ENCODE measurements at places on chromosomes 3 and 15. TPM values are rescaled to one million over a fixed set of nuclear protein-coding genes. Genes with fewer than 3 reads are reported as not detected.
A peak's percentile ranks its signal among the peaks of the same experiment; 100 is the strongest.

DNA sequence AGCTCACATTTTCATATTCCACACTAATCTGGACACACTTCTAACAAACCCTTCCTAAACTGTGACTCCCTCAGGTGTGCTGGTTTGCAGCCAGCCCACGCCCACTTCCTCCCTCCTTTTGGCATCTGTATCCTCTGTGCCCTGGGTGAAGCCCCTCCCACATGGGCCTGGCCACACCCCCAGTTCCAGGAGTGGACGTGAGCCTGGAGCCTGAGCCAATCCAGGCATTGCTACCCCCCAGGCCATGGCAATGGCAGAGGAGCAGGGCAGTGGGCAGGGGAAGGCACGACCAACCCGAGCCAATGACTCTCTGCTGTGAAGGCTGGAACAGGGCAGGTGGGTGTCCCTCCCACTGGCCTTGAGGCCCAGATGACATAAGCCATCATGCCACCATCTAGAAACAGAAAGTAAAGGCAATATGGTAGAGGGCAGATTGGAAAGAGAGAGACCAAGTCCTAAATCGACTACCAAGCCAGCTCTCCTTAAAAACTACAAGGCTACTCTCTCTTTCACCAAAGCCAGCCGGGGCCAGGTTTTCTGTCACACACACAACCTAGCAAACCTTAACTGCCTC lies 18.6 kb downstream of the FAM174B start:
- H3K36me3 ChIP-seq, result no peaks in the 10 kb centered on the region
- H3K27me3 ChIP-seq, result no peaks in the 10 kb centered on the region
- H3K4me3 ChIP-seq, result no peak overlapping the region
- no peaks in the 10 kb centered on the region for H3K4me1 ChIP-seq
- no peak for DNase-seq

GRCh38 chr3:133451309-133451708 lies 51.5 kb downstream of the BFSP2 start:
- no peaks in the 10 kb centered on the region for H3K36me3 ChIP-seq
- H3K27ac ChIP-seq, result no peak overlapping the region
- no peak for DNase-seq
- H3K4me1 ChIP-seq, result no peaks in the 10 kb centered on the region

The RUVBL1 gene
- polyA plus RNA-seq, result 52.5 TPM

DNA sequence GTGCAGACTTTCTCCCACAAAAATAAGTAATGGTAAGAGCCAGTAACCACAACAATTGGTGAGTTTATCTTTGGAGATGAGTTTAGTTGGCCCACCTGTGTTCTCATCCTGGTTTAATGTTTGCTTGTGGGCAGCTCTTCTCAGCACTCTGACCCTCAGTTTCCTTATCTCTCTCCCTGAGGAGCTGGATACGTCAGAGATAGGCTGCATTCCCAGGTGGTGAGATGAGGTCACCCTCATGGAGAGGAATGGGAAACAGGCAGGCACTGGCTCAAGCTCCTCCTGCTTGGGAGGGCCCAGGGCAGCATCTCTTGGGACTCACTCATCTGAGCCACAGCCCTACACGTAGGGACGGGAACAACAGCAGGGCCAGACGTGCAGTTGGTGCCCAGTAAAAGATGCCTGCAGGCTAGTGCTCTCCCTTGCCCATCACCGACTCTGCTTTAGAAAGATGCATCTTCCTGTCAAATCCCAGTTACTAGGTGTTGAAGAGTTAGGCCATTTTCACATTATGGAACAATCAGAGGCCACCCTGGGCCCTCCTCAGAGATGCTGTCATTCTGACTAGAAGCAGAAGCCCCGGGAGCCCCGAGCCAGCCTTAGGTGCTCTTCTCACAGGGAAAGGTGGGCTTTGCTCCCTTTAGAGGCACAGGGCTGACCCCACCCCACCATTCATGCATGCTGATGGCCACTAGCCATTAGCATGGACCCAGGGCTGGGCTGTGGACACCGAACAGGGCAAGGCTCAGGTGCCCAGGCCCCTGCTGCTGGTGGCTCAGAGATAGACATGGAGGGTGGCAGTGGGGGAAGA lies 59.7 kb downstream of the GRIP2 start:
- no peak overlapping the region for H3K4me3 ChIP-seq
- DNase-seq, result peak; percentile 87
- no peaks in the 10 kb centered on the region for H3K27me3 ChIP-seq
- H3K36me3 ChIP-seq, result peaks cover 3% of the 10 kb centered on the region
- peak overlapping the region; percentile 72 for H3K27ac ChIP-seq

- H3K4me1 ChIP-seq, result peaks cover 5% of the 10 kb centered on the region
- no peak overlapping the region for H3K4me3 ChIP-seq
- no peak overlapping the region for H3K27ac ChIP-seq
- H3K36me3 ChIP-seq, result no peaks in the 10 kb centered on the region
- DNase-seq, result no peak
- H3K27me3 ChIP-seq, result no peaks in the 10 kb centered on the region
Measured at GRCh38 chr3:194129581-194130133, 6.3 kb upstream of the HES1 start.

GRCh38 chr3:44228900-44229299 lies 12.8 kb upstream of the TOPAZ1 start:
- H3K4me3 ChIP-seq, result no peak overlapping the region
- no peak overlapping the region for H3K27ac ChIP-seq
- no peaks in the 10 kb centered on the region for H3K4me1 ChIP-seq
- no peaks in the 10 kb centered on the region for H3K36me3 ChIP-seq

- no peaks in the 10 kb centered on the region for H3K4me1 ChIP-seq
- DNase-seq, result no peak
- no peaks in the 10 kb centered on the region for H3K27me3 ChIP-seq
- no peaks in the 10 kb centered on the region for H3K36me3 ChIP-seq
Measured at GRCh38 chr15:23854203-23854911, 167.3 kb upstream of the NDN start.

GRCh38 chr3:110955301-110955880 lies 116.2 kb upstream of the NECTIN3 start:
- no peaks in the 10 kb centered on the region for H3K4me1 ChIP-seq
- H3K27ac ChIP-seq, result no peak overlapping the region
- H3K27me3 ChIP-seq, result no peaks in the 10 kb centered on the region
- H3K36me3 ChIP-seq, result no peaks in the 10 kb centered on the region
- DNase-seq, result no peak
- no peak overlapping the region for H3K4me3 ChIP-seq

DNA sequence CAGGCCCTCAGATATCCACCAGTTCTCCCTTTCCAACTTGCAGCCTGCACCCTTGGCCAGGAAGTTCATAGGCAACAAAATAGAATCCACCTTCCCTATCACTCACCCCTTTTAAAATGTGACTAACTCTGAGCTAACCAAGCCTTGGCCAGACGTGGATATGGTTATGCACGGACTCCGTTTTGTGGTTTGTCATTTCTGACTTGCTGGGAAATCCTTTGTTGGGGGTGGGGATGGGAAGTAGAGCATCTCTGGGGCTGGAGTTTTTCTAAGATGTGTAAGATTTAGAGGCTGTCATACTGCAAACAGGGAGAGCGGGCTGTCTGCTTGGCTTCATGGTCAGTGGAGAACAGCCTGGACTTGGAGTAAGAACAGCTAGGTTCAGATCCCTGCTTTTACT lies 62.6 kb downstream of the SMAD3 start:
- no peaks in the 10 kb centered on the region for H3K36me3 ChIP-seq
- peaks cover 64% of the 10 kb centered on the region for H3K4me1 ChIP-seq
- DNase-seq, result peak; percentile 62
- peak overlapping the region; percentile 80 for H3K27ac ChIP-seq

GRCh38 chr3:182683858-182684257 lies 109.4 kb upstream of the ATP11B start:
- peaks cover 10% of the 10 kb centered on the region for H3K4me1 ChIP-seq
- no peak for DNase-seq
- H3K27ac ChIP-seq, result no peak overlapping the region
- peaks cover 6% of the 10 kb centered on the region for H3K27me3 ChIP-seq
- no peak overlapping the region for H3K4me3 ChIP-seq

The KLHL40 gene
- not detected for polyA plus RNA-seq

DNA sequence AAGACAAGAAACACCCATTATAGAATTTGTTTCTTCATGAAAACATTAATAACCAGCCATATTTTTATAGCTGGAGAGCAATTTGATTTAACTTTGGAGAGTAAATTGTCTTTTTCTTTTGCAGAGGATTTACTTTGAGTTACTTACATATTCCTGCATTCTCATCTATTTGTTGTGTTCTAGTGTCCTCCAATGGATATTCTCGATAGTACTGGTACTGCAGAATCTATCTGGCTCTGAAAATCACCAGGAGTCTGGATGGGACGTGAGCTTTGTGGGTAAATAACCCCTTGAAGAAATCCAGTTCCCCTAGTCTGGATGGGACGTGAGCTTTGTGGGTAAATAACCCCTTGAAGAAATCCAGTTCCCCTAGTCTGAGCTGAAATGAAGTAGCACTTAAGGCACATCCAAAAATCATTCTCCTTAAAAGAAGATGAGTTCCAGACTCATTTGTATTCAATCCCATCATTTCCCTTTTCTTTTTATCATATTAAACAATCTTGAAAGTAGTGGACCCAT lies 294.1 kb upstream of the UBE2E2 start:
- H3K36me3 ChIP-seq, result no peaks in the 10 kb centered on the region
- H3K27ac ChIP-seq, result no peak overlapping the region
- no peaks in the 10 kb centered on the region for H3K4me1 ChIP-seq
- DNase-seq, result no peak
- H3K4me3 ChIP-seq, result no peak overlapping the region

DNA sequence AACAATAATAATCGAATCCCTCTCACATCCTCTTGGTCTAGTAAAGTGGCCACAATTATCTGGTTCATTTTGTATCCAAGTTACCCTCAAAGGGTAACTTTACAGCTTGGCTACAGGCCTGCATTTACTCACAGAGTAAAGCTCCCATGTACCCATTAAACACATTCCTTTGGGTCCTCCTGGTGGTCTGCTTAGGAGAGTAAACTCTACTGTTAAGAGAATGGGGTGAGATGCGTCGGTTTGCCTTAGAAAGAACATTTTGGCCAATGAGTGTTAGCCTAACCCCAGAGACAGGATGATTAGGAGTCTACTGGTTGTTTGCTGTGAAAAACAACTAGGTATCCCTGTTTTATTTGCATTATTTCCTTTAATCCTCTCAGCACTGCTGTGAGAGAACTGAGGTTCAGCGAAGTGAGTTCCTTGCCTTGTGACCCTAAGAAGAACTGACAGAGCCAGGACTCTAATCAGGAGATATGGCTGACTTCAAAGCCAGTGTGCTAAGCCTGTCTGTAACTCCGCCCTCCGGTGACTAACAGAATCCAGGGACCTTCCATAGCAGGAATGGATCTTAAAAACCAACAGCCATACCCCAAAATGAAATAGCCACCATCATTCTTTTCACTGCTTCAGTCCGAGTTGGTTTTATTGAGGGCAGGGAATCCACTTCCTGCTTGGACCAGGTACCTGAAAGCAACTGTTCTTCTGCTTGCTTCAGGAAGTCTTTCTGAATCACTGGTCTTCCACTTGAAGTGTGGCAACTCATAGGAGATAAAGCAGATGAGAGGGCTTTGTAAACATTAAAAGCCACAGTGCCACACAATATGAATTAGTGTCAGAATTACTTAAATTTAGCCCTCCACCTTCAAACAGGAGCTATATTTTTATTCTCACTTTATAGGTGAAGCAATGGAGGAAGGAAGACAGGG lies 317.3 kb upstream of the WNT5A start:
- no peak overlapping the region for H3K27ac ChIP-seq
- H3K27me3 ChIP-seq, result no peaks in the 10 kb centered on the region
- H3K36me3 ChIP-seq, result no peaks in the 10 kb centered on the region
- H3K4me1 ChIP-seq, result no peaks in the 10 kb centered on the region
- DNase-seq, result no peak

DNA sequence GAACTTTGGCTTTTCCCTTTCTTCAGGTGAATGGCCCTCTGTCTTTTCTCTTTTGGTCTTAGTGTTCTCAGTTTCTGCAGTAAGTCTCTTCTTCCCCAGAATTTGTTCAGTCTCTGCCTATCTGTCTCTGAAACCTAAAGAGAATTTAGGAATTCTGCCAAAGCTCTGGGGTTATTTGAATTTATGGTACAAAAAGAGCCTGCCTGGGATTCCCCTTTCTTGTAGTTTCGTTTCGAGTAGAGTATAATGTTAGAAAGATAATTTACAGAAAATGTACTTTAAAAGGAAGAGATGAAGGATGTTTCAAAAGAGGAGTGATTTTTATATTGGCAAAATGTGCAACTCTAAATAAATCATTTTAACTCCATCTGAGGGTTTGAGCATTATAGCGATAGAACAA lies 247.4 kb upstream of the SATB1 start:
- H3K27me3 ChIP-seq, result no peaks in the 10 kb centered on the region
- no peaks in the 10 kb centered on the region for H3K4me1 ChIP-seq
- H3K4me3 ChIP-seq, result no peak overlapping the region
- no peak for DNase-seq

DNA sequence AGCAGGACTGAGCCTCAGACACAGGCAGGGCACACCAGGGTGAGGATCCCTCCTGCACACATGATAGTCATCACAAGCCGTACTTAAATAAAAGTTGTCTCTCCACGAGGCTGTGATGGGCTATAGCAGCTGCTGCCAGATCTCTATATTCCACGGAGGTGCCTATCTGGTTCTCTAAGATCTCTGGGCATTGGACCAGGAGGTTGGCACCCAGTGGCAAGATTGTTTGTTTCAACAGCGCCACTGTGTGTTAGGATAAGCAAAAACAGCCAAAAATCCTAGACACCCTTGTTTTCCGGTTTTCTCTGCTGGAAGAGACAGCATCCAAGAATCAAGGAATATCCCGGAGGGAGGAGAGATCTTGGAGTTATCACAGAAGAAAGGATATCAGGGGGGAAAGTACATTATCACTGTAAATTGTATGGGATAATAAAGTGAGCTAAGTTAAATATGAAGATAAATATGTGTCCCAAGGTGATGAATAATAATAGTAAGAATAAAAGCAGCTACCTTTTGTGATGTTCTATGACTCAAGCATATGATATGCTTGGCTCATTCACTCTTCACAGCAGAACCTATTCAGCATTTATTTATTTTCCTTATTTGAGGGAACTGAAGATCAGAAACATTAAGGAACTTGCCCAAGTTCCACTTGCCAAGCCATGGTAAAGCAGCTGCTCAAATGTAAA lies 90.6 kb upstream of the AKAP13 start:
- no peak overlapping the region for H3K27ac ChIP-seq
- no peaks in the 10 kb centered on the region for H3K36me3 ChIP-seq
- DNase-seq, result peak; percentile 46
- peaks cover 18% of the 10 kb centered on the region for H3K27me3 ChIP-seq
- H3K4me3 ChIP-seq, result no peak overlapping the region

- no peak overlapping the region for H3K27ac ChIP-seq
- H3K27me3 ChIP-seq, result no peaks in the 10 kb centered on the region
- no peaks in the 10 kb centered on the region for H3K4me1 ChIP-seq
- no peaks in the 10 kb centered on the region for H3K36me3 ChIP-seq
- DNase-seq, result no peak
Measured at GRCh38 chr15:56199038-56199437, 44.6 kb downstream of the RFX7 start.

Measured in endothelial cell of umbilical vein (primary cell).